ENCODE measurements at places on chromosomes 6 and 20. TPM values are rescaled to one million over a fixed set of nuclear protein-coding genes. Genes with fewer than 3 reads are reported as not detected.
A peak's percentile ranks its signal among the peaks of the same experiment; 100 is the strongest.

DNA sequence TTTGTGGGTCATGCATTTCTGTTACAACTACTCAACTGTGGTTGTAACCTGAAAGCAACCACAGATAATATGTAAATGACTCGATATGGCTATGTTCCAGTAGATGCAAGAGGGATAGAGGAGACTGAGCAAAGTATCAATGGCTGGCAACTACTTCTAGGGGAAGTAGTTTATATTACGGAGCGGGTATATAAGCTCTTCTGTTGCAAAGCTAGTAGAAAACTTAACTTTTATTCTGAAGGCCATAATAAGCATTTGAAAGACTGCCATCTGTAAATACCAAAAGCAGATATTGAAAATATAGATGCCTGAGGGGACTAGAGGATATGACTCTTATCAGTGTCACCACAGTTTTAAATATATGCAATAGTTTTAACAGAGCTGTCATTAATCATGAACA lies 655.3 kb downstream of the PHF3 start:
- DNase-seq = no peak
- H3K27me3 ChIP-seq = peaks cover 10% of the 10 kb centered on the region
- no peak overlapping the region for H3K4me3 ChIP-seq
- no peak overlapping the region for H3K27ac ChIP-seq
- H3K4me1 ChIP-seq = no peaks in the 10 kb centered on the region

- no peak overlapping the region for H3K27ac ChIP-seq
- no peaks in the 10 kb centered on the region for H3K4me1 ChIP-seq
- no peak for DNase-seq
Measured at GRCh38 chr6:33656844-33657243, 35.7 kb downstream of the ITPR3 start.

DNA sequence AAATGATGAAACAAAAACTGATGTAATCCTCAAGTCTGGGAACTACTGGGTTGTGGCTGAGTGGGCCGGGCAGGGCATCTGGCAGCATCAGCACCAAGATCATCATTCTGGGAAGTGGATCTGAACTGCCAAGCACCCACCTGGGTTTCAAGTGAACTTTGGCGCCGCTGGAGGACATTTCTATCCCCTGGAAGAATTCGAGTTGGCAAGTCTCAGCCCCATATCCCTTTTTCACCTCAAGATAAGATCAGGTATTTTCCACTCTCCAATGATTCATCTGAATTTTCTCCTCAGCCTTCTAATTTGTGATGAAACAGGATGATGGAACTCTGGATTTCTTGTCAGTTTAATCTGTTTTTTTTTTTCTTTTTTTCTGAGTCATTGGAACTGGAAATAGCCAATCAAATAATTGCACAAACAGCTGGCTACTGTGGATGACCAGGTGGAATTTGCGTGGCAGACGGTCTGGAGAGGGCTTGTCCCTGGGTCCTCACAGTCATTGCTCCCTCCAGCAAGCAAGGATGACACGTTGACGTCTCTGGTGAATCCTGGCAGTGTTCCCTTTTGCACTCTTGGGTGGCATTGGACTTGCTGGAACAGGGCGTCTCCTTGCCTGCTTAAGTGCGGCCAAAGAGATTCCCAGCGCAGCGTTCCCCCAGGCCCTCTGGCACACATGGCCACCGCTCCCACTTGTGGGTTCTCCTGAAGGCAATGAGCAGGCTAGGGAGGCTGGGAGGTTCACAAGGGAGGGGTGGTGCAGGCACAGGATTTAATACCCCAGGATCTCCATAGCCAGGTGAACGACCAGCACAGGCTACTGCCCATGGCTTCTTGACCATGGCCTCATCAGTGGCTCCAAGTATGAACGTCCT lies 80.4 kb downstream of the DHX35 start:
- no peak for DNase-seq
- no peaks in the 10 kb centered on the region for H3K27me3 ChIP-seq
- H3K4me1 ChIP-seq = no peaks in the 10 kb centered on the region
- H3K36me3 ChIP-seq = peaks cover 23% of the 10 kb centered on the region

DNA sequence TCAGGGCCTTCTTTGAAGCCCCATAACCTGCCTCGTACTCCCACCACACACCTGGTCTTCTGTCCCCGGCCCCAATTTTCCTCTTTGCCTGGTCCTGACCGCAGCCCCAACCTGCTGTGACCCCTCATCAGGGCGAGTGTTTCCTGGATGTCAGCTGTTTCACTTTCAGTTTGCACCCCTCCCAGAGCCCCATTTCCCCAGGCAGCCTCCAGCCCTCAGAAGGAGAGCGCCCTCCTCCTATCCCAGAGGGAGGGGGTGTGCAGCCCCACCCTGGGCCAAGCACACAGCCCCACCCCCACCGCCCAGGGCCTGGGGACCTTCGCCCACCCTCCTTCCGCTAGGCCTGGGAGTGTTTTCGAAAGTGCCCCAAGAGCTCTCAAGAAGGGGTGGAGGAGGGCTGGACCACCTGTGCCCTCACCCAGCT lies 1.5 kb downstream of the BAK1 start:
- H3K4me1 ChIP-seq = peaks cover 32% of the 10 kb centered on the region
- no peaks in the 10 kb centered on the region for H3K27me3 ChIP-seq
- H3K27ac ChIP-seq = no peak overlapping the region

- no peak overlapping the region for H3K4me3 ChIP-seq
- no peaks in the 10 kb centered on the region for H3K4me1 ChIP-seq
- H3K36me3 ChIP-seq = no peaks in the 10 kb centered on the region
- H3K27ac ChIP-seq = no peak overlapping the region
Measured at GRCh38 chr20:60528141-60528540, 569.9 kb downstream of the CDH26 start.

GRCh38 chr20:50338479-50339391 lies 148.1 kb downstream of the CEBPB start:
- H3K36me3 ChIP-seq = peaks cover 5% of the 10 kb centered on the region
- H3K4me1 ChIP-seq = peaks cover 19% of the 10 kb centered on the region
- H3K4me3 ChIP-seq = no peak overlapping the region
- H3K27me3 ChIP-seq = no peaks in the 10 kb centered on the region
- DNase-seq = no peak

DNA sequence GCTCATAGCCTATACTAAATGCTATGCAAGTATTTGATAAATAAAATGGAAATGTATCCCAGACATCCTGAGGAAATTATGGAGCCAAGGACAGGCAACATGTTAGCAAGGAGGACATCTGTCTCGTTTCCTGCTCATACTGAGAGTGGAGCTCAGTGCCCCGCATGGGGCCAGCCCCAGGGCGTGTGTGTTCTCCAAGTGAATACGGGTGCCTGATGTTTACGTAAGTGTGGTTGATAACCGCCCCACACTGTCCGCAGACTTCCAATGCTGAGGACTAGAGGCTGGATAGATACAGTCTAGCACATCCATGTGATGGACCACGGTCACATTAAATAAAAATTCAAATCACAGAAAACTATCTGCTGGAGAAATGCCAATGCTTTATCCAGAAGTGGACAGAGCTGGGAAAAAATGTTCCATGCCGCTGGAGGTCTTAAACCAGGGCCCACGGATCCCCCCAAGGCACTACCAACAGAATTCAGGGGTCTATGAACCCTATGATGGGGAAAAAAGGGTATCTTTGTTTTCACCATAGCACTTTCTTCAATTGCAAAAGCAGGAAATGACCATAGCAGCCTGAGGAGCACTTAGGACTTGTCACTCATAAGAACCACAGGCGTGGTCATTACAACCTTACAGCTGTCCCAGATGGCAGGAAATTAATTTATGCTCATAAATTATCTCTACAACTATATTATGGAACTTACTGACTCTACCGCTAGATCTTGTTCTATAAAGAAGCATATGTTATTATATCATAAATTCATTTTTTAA lies 24.9 kb downstream of the TGM2 start:
- H3K36me3 ChIP-seq = peaks cover 97% of the 10 kb centered on the region
- H3K4me1 ChIP-seq = peaks cover 82% of the 10 kb centered on the region
- no peak overlapping the region for H3K4me3 ChIP-seq
- H3K27me3 ChIP-seq = no peaks in the 10 kb centered on the region

- peaks cover 33% of the 10 kb centered on the region for H3K4me1 ChIP-seq
- H3K27me3 ChIP-seq = no peaks in the 10 kb centered on the region
- peaks cover 32% of the 10 kb centered on the region for H3K36me3 ChIP-seq
- no peak overlapping the region for H3K4me3 ChIP-seq
- no peak overlapping the region for H3K27ac ChIP-seq
Measured at GRCh38 chr20:34072076-34072475, 40.0 kb downstream of the EIF2S2 start.

DNA sequence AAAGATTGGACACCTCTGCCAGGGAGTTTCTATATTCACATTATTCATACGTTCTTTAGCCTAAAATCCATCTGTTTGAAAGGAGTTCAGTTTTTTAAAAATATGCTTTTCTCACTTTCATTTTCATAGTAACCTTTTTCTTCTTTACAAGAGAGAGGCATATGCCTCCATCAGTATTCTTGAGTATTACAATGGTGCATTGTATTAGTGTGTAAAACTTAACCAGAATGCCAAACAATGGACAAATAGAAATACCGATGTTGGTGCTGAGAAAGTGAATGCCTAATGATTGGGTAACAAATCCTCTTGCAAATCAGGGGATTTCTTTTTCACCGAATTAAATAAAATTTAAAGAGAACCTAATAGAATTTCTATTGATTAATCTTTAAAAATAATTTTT lies 163.2 kb upstream of the LAMA2 start:
- no peak for DNase-seq
- H3K36me3 ChIP-seq = no peaks in the 10 kb centered on the region
- no peak overlapping the region for H3K4me3 ChIP-seq
- H3K27me3 ChIP-seq = no peaks in the 10 kb centered on the region
- no peak overlapping the region for H3K27ac ChIP-seq

DNA sequence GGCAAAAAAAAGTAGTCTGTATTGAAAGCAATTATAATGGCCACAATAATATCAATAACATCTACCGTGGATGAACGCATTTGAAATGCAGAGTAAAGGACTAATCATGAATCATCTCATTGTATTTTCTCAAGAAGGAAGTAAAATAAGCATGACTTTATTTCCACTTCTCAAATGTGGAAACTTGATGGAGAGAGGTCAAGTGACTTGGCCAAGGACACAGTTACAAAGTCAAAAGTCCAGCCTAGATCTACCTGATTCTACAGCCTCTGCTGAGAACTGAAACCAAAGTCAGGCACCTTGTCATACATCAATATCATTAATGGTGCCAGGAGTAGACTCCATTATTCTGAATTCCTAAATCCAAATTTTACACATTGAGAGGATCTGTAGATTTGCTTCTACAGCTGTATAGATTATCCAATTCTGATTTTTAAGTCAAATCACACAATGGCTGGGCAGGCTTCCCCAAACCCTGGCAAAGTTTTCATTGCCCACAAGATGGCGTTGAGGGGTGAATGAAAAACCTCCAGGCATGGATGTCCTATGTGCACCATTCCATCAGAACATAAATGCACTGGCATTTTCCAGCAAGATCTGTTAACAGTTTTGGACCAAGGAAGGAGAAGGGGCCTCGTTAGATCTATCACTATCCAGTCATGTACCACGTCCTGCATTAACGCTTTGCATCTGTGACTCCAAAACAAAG lies 423.1 kb downstream of the MAFB start:
- H3K36me3 ChIP-seq = no peaks in the 10 kb centered on the region
- H3K4me3 ChIP-seq = no peak overlapping the region
- H3K27me3 ChIP-seq = peaks cover 56% of the 10 kb centered on the region
- no peak overlapping the region for H3K27ac ChIP-seq
- DNase-seq = peak; percentile 49

DNA sequence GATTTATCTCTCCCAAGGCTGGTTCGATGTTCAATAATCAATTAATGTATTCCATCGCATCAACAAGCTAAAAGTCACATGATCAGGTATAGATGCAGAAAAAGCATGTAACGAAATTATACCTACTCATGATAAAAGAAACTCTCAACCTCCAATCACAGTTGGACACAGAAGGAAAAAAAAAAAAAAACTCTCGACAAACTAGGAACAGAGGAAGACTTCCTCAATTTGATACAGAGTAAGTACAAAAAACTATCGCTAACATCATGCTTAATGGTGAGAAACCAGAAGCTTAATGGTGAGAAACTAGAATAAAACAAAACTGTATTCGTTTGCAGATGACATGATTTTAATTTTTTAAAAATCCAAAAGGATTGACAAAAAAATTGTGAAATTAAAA lies 62.0 kb upstream of the SMIM29 start:
- no peak overlapping the region for H3K4me3 ChIP-seq
- H3K27me3 ChIP-seq = no peaks in the 10 kb centered on the region
- H3K4me1 ChIP-seq = peaks cover 25% of the 10 kb centered on the region
- H3K27ac ChIP-seq = no peak overlapping the region

- peak; percentile 0 for DNase-seq
- peak overlapping the region; percentile 26 for H3K4me3 ChIP-seq
- no peaks in the 10 kb centered on the region for H3K36me3 ChIP-seq
- H3K4me1 ChIP-seq = peaks cover 45% of the 10 kb centered on the region
- H3K27me3 ChIP-seq = no peaks in the 10 kb centered on the region
Measured at GRCh38 chr20:7841291-7841970, 98.8 kb downstream of the HAO1 start.

GRCh38 chr6:38836585-38836984 lies 121.5 kb downstream of the DNAH8 start:
- no peak overlapping the region for H3K4me3 ChIP-seq
- peaks cover 13% of the 10 kb centered on the region for H3K27me3 ChIP-seq
- H3K36me3 ChIP-seq = no peaks in the 10 kb centered on the region
- DNase-seq = no peak
- no peak overlapping the region for H3K27ac ChIP-seq

- H3K4me1 ChIP-seq = no peaks in the 10 kb centered on the region
- no peaks in the 10 kb centered on the region for H3K27me3 ChIP-seq
- DNase-seq = no peak
- no peak overlapping the region for H3K4me3 ChIP-seq
- H3K27ac ChIP-seq = no peak overlapping the region
- no peaks in the 10 kb centered on the region for H3K36me3 ChIP-seq
Measured at GRCh38 chr6:109124219-109124618, 28.9 kb downstream of the CEP57L1 start.

DNA sequence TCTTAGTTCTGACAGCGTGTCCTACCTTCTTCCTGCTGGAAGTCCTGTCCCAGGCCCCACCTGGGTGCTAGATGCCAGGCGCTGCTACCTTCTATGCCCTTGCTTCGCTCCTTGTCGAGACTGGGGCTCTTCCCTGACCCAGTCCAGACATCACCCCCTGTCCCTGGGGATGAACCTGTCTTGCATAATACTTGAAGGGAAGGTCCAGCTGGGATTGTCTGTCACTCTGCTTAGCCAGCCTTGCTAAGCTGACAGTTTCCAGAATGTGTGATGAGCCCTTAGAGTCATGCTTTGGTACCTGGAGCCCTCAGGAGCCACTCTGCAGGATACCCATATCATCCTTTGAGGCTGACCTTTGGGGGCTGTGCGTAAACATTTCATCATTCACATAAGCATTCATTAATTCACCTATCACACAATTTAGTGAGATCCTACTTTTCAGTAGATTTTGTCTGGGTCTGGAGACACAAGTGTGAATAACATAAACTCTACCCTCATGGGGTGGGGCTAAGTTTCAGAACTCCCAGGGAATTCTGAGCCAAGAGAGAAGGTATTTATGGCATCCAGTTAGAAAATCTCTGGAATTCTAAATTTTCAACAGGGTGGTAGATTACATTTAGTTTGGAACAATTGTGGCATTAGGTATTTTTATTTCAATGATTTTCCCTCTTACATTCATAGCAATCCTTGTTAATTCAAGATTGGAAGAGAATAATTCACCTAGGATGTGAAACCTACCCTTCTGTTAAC lies 151.1 kb upstream of the HDAC2 start:
- DNase-seq = no peak

The CLPSL1 gene
- not detected for total RNA-seq

The FGD2 gene
- total RNA-seq = 0.19 TPM

The ASIP gene
- not detected for total RNA-seq

The CAPN11 gene
- not detected for total RNA-seq

The MUC21 gene
- total RNA-seq = not detected

The SNAP25 gene
- 0.73 TPM for total RNA-seq

The DEFB118 gene
- total RNA-seq = not detected

The SLC4A11 gene
- 9.4 TPM for total RNA-seq
